ENCODE measurements at places on chromosomes 5 and 9.

GRCh38 chr5:124986667-124987066, 240.2 kb upstream of the ZNF608 start:
- DNase-seq: no peak

- no peak for DNase-seq
These were observed 10.2 kb upstream of the CEP72 start for GRCh38 chr5:601771-602465.

GRCh38 chr5:90214991-90215390, 194.6 kb downstream of the CETN3 start:
- DNase-seq: no peak

- DNase-seq: peak; percentile 27
These were observed 256.0 kb downstream of the TMEM167A start for GRCh38 chr5:82820961-82821845.

DNA sequence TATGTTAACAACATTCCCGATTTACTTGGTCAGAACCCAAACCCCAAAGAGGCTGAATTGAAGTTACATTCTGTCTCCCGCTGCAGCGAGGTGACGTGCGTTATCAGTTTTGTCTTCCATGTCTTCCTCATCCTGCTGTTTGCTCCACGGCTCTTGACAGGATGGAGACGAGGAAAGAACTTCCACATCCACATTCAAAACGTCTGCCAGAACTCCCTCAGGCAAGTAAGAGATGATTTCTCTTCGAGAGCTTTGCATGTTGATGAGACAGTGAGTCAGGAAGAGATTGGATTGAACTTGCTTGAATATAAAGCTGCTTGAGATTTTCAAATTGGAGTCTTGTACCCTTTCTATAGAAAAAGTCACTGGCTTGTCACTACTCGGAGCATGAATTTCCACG, 242.6 kb downstream of the AUH start:
- DNase-seq: no peak

- no peak for DNase-seq
These were observed 19.1 kb upstream of the ARSI start for GRCh38 chr5:150321784-150322183.

GRCh38 chr5:75412111-75412990, 75.3 kb downstream of the HMGCR start:
- no peak for DNase-seq

- DNase-seq: no peak
These were observed 16.1 kb upstream of the ZNF462 start for GRCh38 chr9:106846857-106847256.

DNA sequence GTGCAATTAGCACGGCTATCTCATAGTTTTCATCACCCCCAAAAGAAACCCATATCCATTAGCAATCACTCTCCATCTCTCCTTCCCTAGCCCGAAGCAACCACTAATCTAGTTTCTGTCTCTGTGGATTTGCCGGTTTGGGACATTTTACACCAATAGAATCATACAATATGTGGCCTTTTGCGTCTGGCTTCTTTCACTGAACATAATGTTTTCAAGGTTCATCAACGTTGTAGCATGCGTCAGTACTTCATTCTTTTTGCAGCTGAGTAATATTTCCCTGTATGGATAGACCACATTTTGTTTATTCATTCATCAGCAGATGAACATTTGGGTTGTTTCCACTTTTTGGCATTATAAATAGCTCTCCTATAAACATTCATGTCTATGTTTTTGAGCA, 75.4 kb upstream of the TBC1D2 start:
- DNase-seq: no peak

DNA sequence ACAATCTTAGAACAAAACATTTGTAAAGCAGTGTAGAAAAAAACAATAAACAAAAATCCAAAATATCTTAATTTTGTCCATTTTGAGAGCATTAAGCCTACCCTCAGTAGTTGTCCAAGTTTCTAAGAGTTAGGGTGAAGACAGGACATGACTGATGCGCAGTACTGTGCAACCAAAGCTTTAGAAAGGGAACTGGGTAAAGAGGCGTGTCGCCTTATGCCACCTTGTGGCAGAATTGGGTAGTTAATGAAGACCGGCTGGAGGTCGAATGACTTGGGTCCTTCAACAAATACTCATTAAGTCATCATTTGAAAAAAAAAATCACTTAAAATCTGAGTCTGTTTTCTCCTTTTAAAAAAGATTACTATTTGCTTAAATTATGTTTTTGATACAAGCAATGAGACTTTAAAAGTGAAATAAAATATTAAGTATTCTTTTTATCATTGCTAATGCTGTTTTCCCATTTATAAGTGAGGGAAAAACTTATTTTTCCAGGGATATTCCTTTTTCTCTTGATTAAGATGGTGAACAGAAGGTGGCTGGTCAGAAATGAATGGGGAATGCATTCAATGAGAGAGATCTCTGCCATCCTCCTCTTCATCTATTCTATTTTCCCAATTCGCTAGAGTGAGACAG, 3.5 kb upstream of the RNF20 start:
- peak; percentile 64 for DNase-seq

- DNase-seq: no peak
These were observed 189.9 kb upstream of the VCAN start for GRCh38 chr5:83281658-83282057.

- DNase-seq: no peak
These were observed 136.3 kb upstream of the RASEF start for GRCh38 chr9:83199240-83199639.

DNA sequence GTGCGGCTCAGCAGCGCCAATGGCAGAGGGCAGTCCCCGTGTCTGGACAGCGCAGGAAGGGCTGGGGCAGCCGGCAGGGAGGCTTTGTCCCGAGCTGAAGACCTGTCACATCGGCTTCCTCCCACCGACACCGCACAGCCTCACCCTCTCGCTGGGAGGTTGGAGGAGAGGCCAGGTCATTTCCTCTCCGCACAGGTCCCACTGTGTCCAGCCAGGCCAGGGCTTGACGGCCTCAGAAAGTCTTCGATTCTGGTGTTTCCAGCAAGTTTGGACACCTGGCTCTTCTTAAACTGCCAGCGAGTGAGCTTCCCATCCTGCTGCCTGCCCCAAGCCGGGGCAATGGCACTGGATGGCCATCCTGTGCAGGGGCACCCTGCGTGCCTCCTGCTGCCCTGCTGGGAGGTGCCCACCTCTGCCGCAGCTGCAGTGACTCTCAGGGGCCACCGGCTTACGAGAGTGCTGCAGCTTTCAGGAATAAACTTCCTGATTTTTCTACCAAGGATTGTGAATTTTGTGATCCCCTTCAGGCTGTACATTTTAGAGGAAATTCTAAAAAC, 33.9 kb downstream of the AHRR start:
- DNase-seq: no peak

GRCh38 chr5:141430332-141431113, at the start of gene PCDHGA12:
Gene PCDHGA12 (plus strand): TSS chr5:141430507. CDS start chr5:141430760, 253 bp downstream.
- DNase-seq: peak; percentile 78

DNA sequence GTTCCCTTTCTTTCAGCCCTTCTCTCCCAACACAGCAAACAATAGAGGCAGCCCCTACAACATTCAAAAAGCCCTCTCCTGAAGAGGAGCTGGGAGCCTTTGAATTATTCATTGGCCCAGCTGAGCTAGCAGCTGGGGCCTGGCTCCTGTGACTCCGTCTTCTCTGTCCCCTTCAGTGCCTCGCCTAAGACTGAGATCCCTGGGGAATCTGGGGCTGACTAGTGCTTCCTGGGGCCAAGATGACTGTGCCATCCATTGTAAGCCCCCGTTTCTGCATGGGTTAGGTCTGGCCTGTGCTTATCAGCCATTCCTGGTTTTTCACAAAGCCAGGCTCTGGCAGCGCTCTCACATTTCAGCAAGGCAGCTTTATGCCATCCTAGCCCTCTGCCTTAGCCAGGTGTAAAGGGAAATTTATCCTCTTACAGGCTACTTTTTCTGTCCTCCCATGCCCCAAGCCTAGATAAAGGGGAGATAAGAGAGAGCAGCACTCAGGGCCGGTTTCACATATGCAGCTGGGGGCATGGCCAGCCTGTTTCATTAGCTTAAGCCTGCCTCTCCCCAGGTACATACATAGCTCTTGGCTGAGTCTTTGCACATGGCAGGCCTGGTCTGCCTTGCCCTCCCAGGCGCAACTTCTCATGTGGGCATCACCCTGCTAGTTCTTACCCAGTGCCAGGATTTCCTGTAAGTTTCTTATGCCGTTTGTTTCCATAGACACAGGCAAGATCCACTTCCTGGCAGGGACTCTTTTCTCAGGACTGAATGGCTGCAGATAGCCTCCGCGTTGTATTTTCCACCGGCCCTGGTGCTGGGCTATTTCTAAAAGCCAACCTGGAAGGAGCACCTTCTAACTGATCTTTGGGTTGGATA, 15.8 kb downstream of the PTPA start:
- no peak for DNase-seq

DNA sequence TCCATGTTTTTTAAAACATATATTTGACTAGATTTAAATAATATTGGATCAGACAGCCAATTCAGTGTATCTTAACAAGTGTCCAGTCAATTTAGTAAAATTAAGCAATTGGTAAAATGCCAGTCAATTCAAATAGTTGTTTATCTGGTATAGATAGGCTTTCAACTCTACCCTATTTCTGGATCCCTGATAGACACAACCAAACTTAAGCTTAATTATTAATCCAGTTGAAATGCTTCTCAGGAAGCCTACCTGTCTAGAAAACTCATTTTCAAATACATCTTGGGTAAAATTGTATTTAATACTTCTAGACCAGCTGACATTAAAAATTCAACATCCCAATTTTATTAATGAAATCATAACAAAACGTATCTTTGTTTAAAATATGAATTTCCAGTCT, 710.8 kb upstream of the GRAMD2B start:
- no peak for DNase-seq

DNA sequence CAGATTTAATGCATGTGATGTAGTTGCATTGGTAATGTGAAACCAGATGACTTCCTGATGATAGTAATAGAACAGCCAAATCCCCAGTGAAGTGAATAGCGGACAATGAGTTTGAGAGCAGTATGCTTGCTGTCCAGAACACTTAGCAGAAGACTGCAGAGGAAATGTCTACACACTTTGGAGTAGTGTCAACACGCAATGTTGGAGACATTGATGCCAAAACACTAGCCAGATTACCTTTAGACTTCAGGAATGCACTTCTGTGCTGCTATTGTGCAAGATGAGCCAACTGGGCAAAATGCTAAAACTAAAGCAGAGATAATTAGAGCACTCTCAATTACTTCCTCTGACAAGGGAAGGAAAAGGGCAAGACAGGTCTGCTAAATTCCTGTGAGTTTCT, 176.7 kb downstream of the PRDM9 start:
- DNase-seq: no peak

DNA sequence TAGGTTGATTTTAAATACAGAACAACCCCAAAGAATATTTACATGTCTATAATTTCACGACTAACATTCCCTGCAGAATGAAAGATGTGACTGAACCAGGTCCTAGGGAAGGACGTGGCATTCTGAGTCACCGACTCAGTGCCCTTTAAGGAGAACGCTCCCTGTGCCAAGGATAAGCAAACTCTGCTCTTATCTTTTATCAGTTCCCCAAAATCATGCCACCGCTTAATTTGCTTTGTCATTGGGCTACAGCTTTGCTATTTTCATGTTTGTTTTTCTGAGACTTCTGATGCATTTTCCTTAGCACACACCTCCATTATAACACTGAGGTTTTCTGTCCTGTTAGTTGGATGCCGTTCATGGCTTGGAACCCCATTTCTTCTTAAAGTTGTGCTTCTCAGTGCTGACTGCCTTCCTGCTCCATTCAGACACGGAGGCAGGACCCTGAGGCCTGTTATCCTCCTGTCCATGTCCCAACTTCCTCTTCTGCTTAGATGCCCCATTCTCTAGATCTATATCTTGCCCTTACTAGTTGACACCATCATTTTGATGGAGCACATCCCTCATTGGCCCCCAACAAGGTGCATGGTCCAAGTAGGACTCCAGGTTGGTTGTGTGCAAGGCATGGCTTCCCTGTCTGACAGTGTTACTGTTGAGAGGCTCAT, 11.2 kb upstream of the SEMA4D start:
- no peak for DNase-seq

GRCh38 chr5:105503950-105504349, 1941.4 kb upstream of the NUDT12 start:
- no peak for DNase-seq

DNA sequence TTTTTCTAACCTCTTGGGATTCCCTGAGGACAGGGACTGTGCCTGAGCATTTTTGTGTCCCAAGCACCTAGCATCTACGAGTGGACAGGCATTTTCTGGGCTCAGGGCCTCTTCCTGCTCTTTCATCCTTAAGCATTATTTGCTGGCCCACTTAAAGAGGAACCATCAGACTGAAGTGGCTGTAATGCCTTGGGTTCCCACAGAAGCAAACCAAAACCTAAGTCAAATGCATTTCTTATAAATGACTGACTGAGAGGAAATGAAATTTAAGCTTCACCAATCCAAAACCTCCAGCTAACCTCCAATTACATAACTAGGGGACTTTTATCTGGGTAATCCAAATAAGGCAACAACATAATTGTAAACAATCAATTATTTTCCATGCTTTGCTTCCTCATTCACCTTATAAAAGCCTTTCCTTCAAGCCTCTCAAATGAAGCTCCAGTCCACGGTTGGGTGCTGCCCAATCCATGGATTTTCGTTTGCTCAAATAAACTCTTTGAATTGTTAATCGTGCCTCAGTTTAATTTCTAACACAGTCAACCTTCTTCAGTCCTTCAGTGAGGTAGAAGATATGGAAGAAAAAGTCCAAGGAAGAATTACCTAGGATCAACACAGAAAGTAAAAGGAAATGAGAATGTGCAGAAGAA, 25.3 kb upstream of the SLC31A2 start:
- DNase-seq: no peak

DNA sequence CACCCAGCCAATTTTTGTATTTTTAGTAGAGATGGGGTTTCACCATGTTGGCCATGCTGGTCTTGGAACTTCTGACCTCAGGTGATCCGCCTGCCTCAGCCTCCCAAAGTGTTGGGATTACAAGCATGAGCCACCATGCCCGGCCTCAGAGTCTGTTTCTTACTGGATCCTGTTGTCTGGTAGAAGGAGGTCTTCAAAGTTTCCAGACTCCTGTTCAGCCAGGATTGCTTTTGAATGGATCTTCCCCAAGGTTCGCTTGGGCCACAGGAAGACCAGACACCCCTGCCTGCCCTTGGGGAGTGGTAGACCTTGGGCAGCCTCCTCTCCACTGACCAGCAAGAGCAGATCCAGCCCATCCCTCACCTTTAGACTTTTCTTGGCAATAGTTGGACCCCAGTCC, 7.6 kb upstream of the LCN2 start:
- no peak for DNase-seq

DNA sequence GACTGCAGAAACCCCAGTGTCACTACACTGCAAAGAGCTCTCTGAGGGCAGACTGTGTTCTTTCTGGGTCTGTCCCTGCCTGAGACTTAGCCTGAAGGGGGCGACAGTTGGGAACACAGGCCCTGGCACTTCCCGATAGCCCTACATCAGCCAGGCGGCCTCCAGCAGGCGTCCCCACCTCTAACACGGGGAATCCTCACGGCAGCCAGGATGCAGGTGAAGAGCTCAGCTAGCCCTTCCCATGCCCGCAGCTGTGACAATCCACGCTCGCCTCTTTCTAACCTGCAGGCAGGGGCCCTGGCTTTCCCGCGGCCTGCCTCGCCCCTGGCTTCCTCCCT, 5.9 kb downstream of the MED22 start:
- DNase-seq: no peak

- DNase-seq: no peak
These were observed 16.3 kb downstream of the CARD19 start for GRCh38 chr9:93112116-93112863.

- no peak for DNase-seq
These were observed 356.1 kb downstream of the SPOCK1 start for GRCh38 chr5:137142764-137143605.
